A549 treated with CORT108297 at 1 μM for 4 hours (cell line): ENCODE measurements at places on chromosomes 4 and X. TPM values are rescaled to one million over a fixed set of nuclear protein-coding genes. Genes with fewer than 3 reads are reported as not detected.

Gene WDR45
- total RNA-seq: 46.8 to 62.3 TPM (median 60.5 TPM) in 5 replicates

Gene SPIN4
- 3.5 to 5.8 TPM (median 5.5 TPM) in 5 replicates for total RNA-seq

Gene FGG
- total RNA-seq: 4.4 to 7.2 TPM (median 4.8 TPM) in 5 replicates

Gene TCEAL3
- total RNA-seq: 14.8 to 21.2 TPM (median 16.8 TPM) in 5 replicates

Gene LEF1
- 0.17 TPM in 1 of 5 replicates, not detected in the others for total RNA-seq

Gene F8
- total RNA-seq: 3.6 to 4.7 TPM (median 4.3 TPM) in 5 replicates
